Fibroblast of the aortic adventitia (primary cell): ENCODE measurements at places on chromosomes 5 and 9.

GRCh38 chr5:116135344-116135743 is 50.5 kb downstream of the COMMD10 start:
- DNase-seq: no peak

- DNase-seq: no peak
These were observed 8.0 kb downstream of the GPRIN1 start for GRCh38 chr5:176601901-176602482.

- DNase-seq: peak; percentile 99
These were observed 224.1 kb downstream of the ESM1 start for GRCh38 chr5:54761213-54761701.

DNA sequence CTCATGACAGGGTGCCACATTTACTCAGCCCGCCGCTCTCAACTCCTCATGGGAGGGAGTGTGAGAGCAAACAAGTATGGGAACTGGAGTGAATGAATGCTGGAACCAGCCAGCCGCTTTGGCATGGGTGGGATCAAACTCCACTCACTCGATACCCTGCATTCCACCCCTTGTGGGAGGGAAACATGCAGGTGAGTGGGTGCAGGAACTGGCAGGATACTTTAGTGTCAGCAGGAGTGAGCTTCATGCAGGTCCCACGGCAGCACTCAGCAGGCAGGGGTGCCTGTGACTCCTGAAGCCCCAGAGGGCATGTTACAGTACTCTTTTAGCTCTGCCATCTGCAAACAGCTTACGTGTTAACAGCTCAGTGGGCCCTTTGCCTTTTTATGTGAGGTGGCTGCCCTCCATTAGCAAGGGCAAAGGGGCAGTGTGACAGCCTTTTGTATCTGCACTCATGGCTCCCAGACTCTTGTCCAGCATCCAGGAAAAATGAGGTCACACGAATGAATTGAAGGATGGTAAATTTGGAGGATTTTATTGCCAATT is 433.2 kb upstream of the NMUR2 start:
- DNase-seq: no peak

- peak; percentile 60 for DNase-seq
These were observed 4.5 kb downstream of the TTC23L start for GRCh38 chr5:34843497-34843896.

DNA sequence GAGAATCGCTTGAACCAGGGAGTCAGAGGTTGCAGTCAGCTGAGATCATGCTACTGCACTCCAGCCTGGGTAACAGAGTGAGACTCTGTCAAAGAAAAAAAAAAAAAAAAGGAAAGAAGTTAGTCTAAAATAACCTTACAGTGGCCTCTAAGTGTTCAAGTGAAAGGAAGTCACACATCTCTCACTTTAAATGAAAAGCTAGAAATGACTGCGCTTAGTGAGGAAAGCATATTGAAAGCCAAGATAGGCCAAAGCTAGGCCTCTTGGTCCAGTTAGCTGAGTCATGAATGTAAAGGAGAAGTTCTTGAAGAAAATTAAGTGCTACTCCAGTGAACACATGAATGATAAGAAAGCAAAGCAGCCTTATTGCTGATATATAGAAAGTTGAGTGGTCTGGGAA is 38.1 kb downstream of the ITGA1 start:
- no peak for DNase-seq

DNA sequence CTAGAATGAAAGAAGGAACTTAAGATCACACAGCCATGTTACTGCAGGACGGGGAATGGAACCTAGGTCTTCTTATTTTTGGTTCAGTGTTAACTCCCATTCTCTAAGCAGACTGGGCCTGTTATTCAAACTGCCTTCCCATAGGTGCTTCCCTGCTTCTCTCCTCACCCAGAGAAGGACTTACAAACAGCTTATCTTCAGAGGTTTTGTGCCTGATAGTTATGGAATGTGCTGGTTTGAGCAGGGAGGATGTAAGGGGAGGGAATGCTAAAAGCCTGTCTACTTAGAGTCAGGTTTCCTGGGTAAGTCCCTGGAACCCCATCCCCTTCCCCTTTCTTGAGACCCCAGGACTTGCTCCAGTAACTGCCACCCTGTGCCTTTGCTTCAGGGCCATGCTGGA is 4.2 kb upstream of the PSMD5 start:
- DNase-seq: peak; percentile 25

- DNase-seq: no peak
These were observed 5.4 kb upstream of the ZDHHC12 start for GRCh38 chr9:128729302-128729701.

DNA sequence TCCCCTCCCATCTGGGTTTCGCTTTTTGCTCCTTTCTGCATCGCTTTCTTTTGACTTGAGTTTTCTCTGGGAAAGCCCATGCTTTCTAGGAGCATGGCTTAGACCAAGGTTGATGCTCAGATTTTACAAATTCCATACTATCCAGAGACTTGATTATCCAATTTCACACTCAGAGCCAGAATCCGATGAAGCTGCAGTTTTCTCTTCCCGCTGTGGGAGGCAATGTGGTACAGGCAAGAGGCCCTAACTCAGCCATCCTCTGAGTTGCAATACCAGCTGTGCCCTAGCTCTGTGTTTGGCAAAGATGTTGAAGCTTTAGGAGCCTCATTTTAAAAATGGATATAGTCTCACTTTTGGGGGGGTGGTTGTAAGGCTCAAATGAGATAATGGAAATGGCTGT is 85.1 kb downstream of the BRINP1 start:
- DNase-seq: no peak

GRCh38 chr9:112546149-112547012 is 59.8 kb downstream of the KIAA1958 start:
- no peak for DNase-seq

DNA sequence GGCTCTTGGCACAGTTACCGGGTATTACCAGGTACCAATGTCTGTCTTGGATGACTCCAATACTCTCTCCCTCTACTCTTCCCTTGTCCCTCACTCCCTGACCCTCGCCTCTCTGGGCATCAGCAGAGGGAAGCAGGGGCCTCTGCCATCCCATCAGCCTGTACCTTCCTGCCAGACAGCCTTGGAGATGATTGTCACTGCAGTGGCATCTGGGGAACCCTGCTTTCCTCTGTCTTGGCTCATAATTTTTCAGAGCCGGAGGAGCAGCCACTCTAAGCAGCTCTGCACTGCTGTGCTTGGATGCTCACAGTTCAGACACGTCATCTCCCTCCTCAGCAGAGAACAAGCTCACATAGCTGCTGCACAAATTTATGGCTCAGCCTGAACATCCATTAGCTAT is 274.1 kb downstream of the SMARCA2 start:
- DNase-seq: no peak

GRCh38 chr5:54659700-54660131 is 142.2 kb downstream of the SNX18 start:
- peak; percentile 62 for DNase-seq

- DNase-seq: peak; percentile 90
These were observed 2.6 kb downstream of the GLIS3 start for GRCh38 chr9:4297151-4297785.

DNA sequence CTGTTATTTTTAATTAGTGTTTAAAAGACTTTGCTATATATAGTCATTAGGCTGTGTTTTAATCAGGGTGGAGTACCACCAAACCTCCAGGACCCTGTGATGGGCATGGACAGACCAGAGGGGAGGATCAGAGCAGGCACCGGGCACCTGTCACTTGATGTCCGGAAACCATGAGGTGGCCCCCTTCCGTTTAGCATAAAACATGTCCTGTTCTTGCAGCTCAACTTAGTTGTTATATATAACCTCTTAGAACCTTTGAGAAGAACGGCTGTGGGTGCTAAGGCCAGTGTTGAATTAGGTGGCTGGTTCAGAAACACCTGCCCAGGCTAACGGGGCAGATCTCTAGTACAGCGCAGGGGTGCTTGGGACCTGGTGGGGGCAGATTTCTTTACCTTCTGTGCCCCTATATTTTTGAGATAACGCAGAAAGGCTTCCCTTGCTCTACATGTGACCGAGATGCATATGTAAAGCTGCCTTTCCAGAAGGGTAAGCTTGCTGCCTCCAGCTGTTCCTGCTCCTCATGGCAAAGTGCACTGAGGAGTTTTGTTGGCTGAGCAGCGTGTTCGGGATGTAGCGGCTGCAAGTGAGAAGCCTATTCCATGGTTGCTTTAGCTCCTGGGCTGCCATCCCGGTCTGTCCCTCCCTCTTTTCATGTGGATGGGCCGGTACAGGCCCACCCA is 255.5 kb downstream of the FANCC start:
- DNase-seq: no peak

GRCh38 chr9:116767219-116767618 is 80.1 kb downstream of the TRIM32 start:
- DNase-seq: no peak
